ENCODE measurements at places on chromosomes 7 and 10.

- no peak for DNase-seq
Measured at GRCh38 chr10:65864529-65864928, 1061.3 kb upstream of the LRRTM3 start.

- DNase-seq, result no peak
Measured at GRCh38 chr7:37284285-37284684, 164.4 kb downstream of the ELMO1 start.

GRCh38 chr10:34845070-34845469 is 30.0 kb upstream of the PARD3 start:
- no peak for DNase-seq

GRCh38 chr7:36994456-36995112 is 270.3 kb upstream of the AOAH start:
- DNase-seq, result no peak

DNA sequence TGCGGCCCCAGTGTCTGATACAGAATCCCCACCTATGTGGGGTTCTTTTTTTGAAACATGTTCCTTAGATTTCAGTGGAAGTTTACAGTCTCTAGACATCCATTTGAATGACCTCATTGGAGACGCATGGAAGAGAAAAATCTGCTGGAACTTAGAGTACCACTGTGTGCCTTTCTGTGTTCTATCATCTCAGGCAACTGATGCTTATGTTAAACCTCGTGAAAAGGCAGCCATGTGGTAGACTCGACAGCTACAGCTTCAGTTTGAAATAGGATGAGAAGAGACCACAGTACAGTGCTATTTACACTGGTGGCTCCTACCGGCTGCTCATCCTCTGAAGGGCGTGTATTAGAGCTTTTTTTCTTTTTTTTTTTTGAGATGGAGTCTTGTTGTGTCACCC is 74.4 kb downstream of the FAM171A1 start:
- DNase-seq, result no peak

DNA sequence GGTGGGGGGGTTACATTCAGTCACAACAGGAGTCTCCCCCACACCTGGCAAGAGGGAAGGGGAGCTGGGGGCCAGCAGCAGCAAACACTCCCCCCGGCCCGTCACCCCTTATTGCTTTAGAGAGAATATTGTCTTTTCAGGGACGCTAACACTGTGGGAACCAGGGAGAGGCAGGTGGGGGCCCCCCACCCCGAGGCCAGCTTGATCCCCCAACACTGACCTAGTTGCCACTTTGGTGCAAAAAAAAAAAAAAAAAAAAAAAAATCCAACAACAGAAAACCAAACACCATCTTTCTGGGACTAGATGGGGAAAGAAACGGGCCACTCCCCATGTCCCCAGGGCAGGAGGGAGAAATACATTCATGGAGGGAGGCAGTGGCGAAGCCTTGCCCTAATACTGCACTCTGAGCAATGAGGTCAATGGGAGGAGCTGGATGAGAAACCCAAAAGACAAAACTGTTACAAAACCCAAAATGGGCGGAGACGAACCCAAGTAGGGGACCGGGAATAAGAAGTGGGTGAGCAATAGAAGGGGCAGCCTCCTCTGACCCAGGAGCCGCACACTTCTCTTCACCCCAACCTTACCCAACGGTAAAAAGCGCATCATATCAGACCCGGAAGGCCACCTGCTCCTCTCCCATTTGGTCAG is 6.5 kb downstream of the GNB2 start:
- DNase-seq, result no peak

- no peak for DNase-seq
Measured at GRCh38 chr10:30063099-30063498, 3.7 kb upstream of the JCAD start.

- DNase-seq, result no peak
Measured at GRCh38 chr7:152128252-152128651, 102.8 kb downstream of the GALNT11 start.

DNA sequence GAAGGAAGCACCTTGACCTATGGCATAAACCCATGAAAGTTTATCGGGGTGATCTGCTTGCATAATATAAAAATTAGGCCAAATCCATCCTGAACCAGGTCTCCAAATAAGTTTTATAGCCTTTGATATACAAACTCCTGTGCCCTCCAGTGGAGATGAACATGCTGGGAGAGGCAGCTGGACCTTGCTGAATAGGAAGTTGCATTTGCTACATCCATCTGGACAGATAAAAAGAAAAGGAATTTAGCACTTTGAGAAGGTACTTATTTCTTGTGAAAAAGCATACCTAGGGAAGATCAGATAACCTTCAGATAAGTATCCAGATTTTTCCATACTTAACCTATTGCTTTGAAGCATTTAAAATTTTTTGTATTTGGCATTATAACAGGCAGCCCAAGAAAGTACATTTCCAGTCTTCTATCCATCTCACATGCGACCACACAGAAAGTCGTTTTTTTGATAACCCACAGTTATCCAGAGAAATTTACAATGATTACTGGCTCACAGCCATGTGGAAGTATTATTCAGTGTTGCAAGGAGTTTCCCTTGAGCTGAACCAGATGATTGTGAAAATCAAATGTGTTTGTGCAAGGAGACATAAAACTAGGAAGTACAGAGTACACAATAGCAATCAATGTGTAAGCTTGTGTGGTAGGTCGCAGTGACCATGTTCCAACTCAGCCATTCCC is 124.4 kb upstream of the STK17A start:
- DNase-seq, result no peak

DNA sequence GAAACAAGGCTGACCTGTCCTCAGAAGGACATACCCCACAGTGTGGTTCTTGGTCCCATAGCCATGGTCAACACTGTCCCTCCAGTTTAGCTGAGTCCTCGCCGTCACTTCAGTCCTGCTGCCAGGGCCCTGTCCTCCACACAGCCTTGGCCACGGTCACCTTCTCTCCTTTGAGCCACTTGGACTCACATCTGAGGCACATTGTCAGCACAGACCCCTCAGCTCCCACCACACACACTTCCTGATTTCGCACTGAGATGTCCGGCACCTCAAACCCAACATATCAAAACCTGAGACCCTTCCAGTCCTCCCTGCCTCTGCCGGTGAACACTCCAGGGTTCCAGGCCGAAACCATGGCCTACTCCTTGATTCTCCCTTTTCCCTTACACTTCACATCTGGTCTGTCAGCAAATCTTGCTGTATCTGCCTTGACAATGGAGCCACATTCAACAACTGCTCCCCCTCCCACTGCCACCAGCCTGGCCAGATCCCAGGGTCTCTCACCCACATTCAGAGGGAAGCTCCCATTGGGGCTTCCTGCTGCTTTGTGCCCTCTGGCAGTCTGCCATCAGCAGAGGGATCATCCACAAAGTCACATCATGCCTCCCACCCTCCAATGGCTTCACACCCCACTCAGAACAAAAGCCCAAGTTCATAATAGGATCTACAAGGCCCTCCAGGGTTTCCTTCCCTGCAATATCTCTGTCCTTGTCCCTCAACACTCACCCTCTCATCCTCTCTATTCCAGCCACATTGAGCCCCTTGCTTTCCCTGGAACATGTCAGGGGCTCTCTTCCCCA is 219.6 kb upstream of the SHH start:
- DNase-seq, result no peak

DNA sequence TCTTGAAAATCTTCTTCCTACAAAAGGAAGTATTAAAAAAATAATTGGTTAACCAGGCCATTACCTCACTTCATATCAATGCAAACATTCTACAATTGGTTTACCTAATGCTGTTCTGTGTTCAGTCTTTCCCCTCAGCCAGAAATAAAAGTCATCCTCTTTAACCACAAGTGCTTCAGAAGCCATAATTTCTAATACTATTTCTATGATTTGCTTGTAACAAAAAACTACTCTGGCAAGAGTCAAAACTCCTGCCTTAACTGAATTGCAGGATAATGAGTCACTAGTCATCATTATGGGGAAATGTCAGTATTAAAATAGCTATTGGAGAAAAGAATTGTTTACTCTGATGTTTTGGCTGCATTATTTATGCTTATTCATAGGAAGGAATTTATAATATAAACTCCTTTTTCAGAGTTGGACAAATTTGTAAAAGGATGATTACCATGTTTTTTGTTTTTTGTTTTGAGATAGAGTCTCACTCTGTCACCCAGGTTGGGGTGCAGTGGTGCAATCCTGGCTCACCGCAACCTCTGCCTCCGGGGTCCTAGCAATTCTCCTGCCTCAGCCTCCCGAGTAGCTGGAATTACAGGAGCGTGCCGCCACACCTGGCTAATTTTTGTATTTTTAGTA is 55.5 kb upstream of the ODAD2 start:
- DNase-seq, result no peak

GRCh38 chr10:90806677-90807076 is 51.2 kb downstream of the HTR7 start:
- DNase-seq, result no peak

- no peak for DNase-seq
Measured at GRCh38 chr7:121020249-121020988, 31.9 kb downstream of the CPED1 start.

DNA sequence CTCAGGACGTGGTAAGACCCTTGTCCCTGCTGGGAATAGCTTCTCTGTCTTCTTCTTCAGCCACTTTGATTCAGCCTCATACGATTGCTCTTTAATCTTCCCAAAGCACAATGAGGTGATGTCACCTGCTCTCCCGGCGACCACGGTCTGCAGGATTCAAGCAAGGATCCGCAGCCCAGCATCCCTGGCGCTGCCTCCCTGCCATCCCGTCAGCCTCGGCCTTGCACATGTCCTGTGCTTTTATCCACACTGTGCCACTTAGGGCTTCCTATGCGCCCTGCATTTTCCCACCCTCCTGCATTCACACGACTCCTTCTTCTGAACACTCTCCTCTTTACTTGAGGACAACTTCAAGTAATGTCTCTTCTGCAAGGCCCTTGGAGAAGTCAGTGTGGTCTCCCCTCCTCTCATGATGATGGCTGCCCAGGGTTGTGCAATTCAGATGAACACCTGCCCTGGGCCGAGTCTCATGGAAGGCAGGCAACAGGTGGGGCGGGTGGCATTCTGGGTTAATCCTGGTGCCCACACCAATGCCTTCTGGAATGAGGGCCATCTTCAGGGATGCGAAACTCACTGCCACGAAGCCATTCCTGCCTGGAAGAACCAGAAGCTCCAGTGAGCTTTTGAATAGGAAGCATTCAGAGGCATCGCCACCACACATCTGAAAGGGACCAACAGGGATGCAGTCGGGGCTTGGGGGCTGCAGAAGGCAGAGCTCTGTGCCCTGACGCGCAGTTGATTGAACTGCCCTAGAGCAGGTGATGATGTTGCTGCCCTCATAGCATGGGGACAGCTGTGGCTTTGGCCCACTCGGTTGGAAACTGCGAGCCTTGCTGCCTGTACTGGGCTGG is 287.5 kb downstream of the GLRX3 start:
- DNase-seq, result no peak

GRCh38 chr10:47091421-47091820 is 180.2 kb downstream of the PTPN20 start:
- no peak for DNase-seq

DNA sequence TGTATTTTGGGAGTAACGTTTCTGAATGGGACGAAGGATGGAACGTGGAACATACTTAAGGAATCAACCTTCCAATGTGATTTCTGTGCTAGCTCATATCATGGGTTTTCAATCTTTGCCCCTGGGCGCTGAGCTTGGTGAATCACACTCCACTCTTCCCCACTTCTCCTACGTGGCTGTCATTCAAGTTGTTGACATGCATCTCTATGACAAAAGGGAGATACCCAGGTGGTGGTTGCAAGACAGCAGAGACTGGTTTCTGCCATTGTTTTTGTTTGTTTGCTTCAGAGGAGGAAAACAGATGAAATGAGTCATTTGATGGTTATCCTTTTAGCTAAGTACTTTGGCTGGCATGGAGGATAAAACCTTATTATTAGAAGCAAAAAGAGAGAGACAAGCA is 573.9 kb downstream of the GATA3 start:
- DNase-seq, result no peak

DNA sequence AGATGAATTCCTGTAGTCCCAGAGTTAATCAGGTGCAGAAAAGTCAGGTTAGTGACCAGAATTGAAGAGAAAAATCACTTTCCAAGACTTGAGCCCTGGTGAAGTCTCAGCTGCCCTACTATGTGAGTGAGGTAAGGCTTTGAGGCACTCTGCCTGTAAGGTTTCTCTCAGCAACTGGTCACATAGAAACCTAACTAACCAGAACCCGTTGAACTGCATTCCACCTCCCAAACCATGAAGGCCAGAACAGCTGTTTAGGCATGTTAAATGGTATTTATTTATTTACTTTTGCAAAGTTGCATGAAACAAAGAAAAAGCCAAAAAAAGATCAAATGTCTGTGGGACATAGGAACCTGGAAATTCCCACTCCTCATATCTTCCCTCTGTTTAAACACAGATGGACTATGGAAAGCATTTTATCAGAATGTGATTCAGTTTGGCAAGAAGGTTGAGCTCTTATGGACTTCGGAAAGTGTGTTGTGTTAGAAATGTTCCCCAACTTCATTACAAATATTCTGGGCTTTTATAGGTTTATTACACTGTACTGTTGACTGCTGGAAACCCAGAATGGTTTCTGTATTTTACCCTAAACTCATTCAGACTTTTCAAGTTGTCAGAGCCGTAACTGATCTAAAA is 12.8 kb upstream of the GPR85 start:
- DNase-seq, result no peak

DNA sequence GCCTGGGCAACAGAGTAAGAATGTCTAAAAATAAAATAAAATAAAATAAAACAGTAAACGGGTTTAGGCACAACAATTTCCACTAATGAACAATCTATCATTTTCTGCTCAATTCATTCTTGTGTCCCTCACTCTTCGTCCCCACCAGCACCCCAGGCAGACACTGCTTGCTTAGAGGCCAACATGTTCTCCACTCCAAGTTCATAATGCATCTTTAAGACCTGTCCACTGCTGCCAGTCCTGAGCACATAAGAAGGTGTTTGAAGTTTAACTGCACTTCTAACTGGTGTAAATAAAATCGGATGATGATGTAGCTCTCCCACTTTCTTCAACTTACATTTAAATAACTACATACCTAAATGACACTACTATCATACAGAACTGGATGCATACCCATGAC is 13.2 kb downstream of the PDLIM1 start:
- no peak for DNase-seq

- no peak for DNase-seq
Measured at GRCh38 chr7:20172736-20173334, 44.3 kb downstream of the MACC1 start.

GRCh38 chr10:7984325-7984724 is 70.2 kb upstream of the GATA3 start:
- no peak for DNase-seq

DNA sequence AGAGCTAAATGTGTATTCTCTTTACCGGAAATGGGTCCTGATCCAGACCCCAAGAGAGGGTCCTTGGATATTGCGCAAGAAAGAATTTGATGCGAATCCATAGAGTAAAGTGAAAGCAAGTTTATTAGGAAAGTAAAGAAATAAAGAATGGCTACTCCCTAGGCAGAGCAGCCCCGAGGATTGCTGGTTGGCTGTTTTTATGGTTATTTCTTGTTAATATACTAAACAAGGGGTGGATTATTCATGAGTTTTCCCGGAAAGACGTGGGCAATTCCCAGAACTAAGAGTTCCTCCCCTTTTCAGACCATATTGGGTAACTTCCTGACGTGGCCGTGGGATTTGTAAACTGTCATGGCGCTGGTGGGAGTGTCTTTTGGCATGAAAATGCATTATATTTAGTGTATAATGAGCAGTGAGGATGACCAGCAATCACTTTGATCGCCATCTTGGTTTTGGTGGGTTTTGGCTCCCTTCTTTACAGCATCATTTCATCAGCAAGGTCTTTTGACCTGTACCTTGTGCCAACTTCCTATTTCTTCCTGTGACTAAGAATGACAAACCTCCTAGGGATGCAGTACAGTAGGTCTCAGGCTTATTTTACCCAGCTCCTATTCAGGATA is 60.4 kb downstream of the ARL4A start:
- DNase-seq, result no peak

- DNase-seq, result no peak
Measured at GRCh38 chr7:125358551-125359167, 429.0 kb upstream of the POT1 start.

GRCh38 chr7:157058701-157059100 is 48.2 kb upstream of the MNX1 start:
- no peak for DNase-seq
